ENCODE measurements at places on chromosomes 3 and 15. TPM values are rescaled to one million over a fixed set of nuclear protein-coding genes. Genes with fewer than 3 reads are reported as not detected.

Gene GOLGA8K
- 0.26 TPM for total RNA-seq

Gene CD276
- total RNA-seq, result not detected

- no peak for DNase-seq
These were observed 117.3 kb downstream of the XXYLT1 start for GRCh38 chr3:195153653-195154052.

DNA sequence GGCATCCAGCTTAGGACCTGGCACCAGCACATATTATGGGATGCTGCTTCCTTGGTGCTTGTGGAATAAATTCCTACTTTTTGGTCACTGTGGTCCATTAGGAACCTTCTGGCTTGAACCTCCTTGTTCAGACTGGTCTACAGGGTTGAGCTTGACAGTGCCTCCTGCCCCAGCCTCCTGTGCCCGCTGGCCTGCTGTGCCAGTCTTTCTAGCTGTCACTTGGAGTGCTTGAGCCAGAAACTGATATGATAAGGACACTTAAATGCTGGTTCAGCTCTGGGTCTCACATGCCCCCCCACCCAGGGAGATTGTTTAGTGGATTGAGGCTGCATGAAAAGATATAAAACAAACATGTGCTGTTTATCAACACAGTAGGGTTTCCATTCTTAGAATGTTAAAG lies 147.8 kb downstream of the SLCO3A1 start:
- DNase-seq, result no peak

DNA sequence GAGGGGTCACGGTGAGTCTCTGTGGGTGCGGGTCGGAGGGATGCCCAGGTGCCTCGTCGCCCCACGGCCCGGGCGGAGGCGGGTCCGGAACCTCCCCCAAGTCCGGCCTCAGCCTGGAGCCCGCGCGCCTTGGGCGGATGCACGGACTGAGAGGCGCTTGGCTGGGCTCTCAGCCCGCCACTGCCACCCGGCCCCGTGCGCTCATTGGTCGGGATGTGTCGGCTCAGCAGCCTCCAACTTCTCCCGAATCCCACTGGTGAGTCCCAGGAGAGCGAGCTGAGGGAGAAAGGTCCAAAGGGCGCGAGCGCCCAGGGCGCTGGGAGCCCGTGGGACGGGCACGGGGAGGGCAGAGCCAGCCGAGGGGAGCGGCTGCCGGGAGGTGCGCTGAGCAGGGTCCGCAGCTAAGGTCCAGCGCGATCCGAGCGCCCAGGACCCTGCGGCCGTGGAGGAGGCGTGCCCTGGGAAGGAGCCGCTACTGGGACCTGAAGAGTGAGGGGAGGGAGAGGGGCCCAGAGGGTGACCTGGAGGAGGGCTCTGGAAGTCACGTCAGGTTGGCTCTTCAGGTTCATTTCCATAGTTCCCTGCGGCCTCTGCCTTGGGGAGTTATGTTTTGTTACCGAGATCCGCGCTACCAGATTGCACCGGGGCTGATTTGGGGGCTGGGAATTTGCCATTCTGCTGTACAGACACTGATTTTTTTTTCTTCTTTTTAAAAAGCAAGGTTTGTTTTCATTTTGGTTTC lies at the start of gene MME:
Gene MME (plus strand): TSS at position 574 of the 742 bp plus-strand sequence. CDS start 3,849 bp downstream, outside the sequence.
- no peak for DNase-seq

Gene C3orf18
- 15.0 TPM for total RNA-seq

Gene APBA2
- total RNA-seq, result 28.9 TPM

Gene SHQ1
- total RNA-seq, result 14.0 TPM

GRCh38 chr3:173584838-173585831 lies 187.6 kb downstream of the NLGN1 start:
- DNase-seq, result no peak

Gene SKOR1
- total RNA-seq, result 2.7 TPM

DNA sequence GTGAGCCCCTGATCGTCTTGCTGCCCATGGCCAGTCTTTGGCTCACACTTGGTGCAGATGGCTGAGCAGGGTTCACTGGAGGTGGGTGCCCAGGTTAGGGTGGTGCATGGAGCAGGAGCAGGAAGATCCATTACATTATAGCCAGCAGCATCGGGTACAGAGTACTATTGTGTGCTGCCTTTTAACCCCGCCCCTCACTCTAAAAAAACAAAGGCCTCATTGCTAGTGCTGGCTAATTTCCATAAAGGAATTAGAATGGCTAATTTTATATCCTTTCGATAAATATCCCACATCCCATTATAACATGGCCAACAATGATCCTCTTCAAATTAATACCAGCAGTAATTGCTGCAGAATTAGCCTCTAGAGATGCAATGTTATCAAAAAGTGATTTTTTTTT lies 45.8 kb upstream of the PPP4R2 start:
- DNase-seq, result no peak

Gene TMEM40
- total RNA-seq, result 2.8 TPM

Gene QARS1
- 214 TPM for total RNA-seq

- DNase-seq, result no peak
These were observed 249.9 kb upstream of the ST8SIA2 start for GRCh38 chr15:92143765-92144164.

GRCh38 chr3:10532939-10533736 lies 27.8 kb upstream of the ATP2B2 start:
- no peak for DNase-seq

Gene SCAANT1
- total RNA-seq, result not detected

Gene PXYLP1
- 6.1 TPM for total RNA-seq

- no peak for DNase-seq
These were observed 114.6 kb downstream of the NFKBIZ start for GRCh38 chr3:101963902-101964362.

- DNase-seq, result no peak
These were observed 8.2 kb upstream of the PAQR5 start for GRCh38 chr15:69290346-69291164.

DNA sequence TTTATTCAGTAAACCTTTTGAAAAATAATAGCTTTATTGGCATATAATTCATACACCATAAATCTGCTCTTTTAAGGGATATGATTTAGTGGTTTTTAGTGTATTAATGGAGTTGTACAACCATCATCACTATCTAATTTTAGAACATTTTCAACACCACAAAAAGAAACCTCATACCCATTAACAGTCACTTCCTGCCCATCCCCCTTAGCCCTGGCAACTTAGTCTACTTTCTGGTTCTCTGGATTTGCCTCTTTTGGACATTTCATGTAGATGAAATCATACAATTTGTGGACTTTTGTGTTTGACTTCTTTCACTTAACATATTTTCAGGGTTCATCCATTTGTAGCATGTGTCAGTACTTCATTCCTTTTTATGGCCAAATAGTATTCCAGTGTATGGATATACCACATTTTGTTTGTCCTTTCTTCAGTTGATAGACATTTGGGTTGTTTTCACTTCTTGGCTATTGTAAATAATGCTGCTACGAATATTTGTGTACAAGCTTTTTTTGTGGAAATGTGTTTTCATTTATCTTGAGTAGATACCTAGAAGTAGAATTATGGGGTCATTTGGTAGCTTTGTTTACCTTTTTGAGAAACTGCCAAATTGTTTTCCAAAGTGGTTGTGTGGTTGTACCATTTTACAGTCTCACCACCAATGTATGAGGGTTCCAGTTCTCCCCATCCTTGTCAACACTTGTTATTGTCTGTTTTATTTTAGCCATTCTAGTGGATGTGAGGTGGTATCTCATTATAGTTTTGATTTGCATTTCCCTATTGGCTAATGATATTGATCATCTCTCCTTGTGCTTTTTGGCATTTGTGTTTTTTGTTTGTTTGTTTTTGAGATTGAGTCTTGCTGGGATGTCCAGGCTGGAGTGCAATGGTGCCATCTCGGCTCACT lies 45.8 kb downstream of the SMAD3 start:
- DNase-seq, result no peak

DNA sequence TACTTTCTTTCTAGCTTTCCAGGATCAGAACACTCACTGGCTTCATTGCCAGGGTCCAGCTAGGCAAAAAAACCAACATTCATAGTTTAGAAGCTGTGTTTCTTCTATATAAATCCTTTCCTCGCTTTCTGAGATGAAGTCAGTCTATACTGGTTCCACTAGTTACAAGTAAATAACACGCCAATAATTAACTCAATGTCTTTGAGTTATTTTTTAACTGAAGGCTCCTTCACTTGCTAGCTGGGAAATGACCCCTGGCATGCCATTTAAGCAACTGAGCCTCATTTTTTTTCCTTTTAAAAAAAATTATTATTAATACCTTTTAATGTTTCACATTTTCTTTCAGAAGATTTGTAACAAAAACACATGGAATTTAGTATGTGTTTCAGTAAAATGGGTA lies 2.1 kb upstream of the CCDC174 start:
- DNase-seq, result no peak

- no peak for DNase-seq
These were observed 44.1 kb downstream of the SLC41A3 start for GRCh38 chr3:126039870-126040269.

DNA sequence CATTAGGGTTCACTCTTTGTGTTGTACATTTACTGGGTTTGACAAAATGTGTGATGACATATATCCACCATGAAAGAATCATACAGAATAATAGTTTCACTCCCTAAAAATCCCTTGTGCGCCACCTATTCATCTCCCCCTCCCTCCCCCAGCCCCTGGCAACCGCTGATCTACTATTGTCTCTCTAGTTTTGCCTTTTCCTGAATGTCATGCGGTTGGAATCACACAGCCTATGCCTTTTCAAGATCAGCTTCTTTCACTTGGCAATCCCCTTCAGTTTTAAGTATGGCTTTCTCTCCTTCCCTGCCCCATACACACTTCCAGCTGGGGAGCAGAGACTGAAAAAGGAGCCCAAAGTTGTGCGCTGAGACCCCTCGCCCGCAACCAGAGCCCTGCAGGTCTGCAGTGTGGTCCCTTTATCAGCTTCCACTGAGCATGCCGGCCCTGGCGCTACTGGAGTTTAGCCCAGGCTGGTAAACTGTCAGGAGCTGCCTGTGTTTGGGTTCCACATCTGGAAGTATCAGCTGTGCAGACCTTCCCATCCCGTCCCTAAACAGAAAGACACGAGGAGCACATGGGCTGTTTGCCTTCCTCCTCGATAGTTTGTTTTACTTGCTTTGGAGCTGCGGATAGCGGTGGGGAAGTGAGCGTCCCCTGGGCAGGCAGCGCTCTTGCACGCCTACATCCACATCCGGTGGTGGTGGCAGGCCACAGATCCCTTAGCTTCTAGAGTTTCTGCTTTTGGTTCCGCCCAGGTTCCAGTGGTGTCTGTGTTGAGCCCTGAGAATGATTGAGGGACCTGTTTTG lies 12.3 kb downstream of the BOC start:
- DNase-seq, result no peak

GRCh38 chr3:197029511-197030167 lies at the start of gene MELTF:
Gene MELTF, minus strand, starts transcription at chr3:197029817. Its CDS starts 115 bp downstream, at chr3:197029702.
- peak; percentile 66 for DNase-seq

Gene MUC20
- total RNA-seq, result 13.2 TPM

DNA sequence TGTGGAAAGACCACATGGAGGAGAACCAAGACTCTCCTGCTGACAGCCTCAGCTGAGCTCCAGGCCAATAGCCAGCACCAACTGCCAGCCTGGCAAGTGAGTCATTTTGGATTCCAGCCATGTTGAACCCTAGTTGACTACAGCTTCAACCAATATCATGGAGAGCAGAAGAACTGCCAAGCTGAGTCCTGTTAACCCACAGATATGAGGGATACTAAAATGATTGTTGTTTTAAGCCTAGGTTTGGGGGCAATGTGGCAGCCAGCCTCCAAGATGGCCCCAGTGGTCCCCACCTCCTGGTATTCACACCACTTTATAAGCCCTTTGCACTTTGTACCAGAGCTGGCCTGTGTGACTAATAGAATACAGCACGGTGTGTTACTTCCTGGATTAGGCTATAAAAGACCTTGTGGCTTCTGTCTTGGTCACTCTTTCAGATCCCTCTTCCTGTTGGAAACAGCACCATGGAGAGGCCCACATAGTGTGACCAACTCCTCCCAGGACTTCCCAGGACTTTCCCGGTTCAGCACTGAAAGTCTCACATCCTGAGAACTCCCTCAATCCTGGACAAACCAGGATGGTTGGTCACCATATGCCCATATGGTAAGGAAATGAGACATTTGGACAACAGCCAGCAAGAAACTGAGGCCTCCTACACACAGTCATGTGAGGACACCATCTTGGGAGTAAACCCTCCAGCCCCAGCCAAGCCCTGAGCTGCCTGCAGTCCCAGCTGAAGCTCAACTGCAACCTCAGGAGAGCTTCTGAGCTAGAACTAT lies 32.4 kb upstream of the CDV3 start:
- DNase-seq, result no peak

Gene SLC24A5
- total RNA-seq, result not detected

DNA sequence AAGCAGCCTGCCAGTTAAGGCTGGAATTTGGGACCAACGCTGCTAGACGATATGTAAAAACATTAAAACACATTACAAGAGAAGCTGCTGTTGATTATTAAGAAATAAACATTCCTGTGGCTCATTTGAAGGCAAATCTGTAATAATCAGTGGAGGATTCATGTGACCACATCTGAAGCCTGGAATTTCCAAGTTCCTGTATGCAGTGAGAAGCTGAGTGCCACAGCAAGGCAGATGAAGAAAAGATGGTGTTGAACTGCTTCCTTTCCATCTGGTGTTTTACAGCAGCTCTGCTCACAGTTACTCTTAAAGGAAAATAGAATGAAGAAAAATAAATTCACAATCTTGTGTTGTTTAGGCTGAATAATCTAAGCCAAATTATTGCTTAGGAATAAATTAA lies 139.3 kb upstream of the ROBO2 start:
- DNase-seq, result no peak

- no peak for DNase-seq
These were observed 59.7 kb downstream of the LRIG1 start for GRCh38 chr3:66441129-66441528.

DNA sequence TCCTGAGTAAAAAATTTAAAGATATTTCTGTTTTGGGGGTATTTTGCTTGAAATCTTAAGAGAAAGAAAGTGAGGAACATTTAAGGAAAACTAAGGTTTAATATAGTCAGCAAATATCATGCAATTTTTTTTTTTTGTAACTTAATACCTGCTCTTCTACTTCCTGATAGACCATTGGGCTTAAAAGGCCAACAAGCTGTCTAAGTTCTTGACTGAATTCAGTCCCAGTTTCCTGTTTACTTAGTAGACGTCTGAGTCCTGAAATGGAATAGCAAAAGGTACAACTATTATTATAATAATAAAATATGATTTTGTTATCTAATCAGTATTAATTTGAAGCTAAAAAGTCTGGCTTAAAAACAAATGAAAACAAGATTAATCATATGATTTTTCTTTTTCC lies 37.9 kb downstream of the IQCB1 start:
- DNase-seq, result no peak

Gene CTXND1
- not detected for total RNA-seq

GRCh38 chr3:160365869-160366522 lies 33.0 kb downstream of the IFT80 start:
- DNase-seq, result no peak

GRCh38 chr3:197953881-197954280 lies 3.9 kb downstream of the RPL35A start:
- DNase-seq, result no peak

GRCh38 chr3:63232764-63233396 lies 45.2 kb upstream of the SYNPR start:
- no peak for DNase-seq

GRCh38 chr3:47009225-47010110 lies 30.0 kb downstream of the NBEAL2 start:
- DNase-seq, result peak; percentile 75

- DNase-seq, result no peak
These were observed 25.3 kb downstream of the UBXN7 start for GRCh38 chr3:196406811-196407470.

GRCh38 chr15:85073556-85074194 lies 92.0 kb downstream of the PDE8A start:
- DNase-seq, result no peak

All from T-helper 17 cell (primary cell).